ENCODE measurements at places on chromosomes 7 and 10.

- no peak for DNase-seq
Measured at GRCh38 chr10:88066319-88066718, 202.9 kb downstream of the PTEN start.

DNA sequence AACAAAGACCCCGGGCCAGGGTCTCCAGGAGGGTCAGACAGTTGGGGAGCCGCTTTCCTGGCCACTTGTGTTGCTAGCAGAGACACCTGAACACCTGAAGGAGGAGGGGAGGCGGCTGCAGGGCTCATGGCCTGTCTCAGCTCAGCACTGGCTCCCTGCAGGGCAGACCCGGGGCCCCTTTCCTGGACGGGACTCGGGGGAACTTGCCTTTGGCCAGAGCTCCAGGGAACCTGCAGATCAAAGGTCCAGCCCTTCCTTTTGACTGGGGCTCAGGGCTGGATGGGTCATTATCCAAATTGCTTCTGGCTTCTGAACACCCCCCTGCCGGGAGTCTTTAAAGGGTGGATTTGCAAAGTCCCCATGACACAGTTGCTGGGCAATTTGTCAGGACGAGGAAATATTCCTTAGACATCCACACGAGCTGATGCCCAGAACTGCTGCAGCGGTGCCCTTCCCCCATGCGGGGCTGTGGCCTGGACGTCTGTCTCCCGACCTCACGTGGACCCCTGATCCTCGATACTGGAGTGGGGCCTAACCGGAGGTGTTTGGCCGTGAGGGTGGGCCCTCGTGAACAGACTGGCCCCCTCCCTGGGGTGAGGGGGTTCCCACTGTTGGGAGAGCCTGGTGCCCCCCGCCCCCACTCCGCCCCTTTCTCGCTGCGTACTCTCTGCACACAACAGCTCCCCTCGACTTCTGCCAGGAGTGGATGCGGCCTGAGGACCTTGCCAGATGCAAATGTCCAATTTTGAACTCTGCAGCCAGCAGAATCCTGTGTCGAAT lies 194.3 kb downstream of the ELFN1 start:
- DNase-seq, result no peak

- DNase-seq, result no peak
Measured at GRCh38 chr10:36038316-36038955, 396.3 kb upstream of the FZD8 start.

- no peak for DNase-seq
Measured at GRCh38 chr10:113100281-113100680, 150.2 kb downstream of the TCF7L2 start.

DNA sequence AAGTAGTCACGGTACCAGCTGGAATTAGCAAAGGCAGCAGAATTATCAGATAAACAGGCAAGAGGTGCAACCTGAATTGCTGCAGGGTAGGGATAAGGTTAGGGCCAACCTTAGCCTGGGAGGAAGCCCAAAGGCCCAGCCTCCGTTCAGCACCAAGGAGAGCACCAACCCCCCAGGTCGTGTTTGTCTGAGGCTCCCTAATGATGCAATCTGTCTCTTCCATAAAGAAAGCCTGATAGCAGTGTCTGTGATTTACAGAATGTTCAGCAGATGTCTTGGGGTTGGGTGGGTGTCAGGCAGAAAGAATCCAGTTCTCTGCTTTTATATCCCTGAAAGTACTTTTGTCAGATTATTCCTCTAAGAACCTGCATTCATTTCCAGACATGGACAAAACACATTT lies 328.4 kb upstream of the AOAH start:
- peak; percentile 25 for DNase-seq

DNA sequence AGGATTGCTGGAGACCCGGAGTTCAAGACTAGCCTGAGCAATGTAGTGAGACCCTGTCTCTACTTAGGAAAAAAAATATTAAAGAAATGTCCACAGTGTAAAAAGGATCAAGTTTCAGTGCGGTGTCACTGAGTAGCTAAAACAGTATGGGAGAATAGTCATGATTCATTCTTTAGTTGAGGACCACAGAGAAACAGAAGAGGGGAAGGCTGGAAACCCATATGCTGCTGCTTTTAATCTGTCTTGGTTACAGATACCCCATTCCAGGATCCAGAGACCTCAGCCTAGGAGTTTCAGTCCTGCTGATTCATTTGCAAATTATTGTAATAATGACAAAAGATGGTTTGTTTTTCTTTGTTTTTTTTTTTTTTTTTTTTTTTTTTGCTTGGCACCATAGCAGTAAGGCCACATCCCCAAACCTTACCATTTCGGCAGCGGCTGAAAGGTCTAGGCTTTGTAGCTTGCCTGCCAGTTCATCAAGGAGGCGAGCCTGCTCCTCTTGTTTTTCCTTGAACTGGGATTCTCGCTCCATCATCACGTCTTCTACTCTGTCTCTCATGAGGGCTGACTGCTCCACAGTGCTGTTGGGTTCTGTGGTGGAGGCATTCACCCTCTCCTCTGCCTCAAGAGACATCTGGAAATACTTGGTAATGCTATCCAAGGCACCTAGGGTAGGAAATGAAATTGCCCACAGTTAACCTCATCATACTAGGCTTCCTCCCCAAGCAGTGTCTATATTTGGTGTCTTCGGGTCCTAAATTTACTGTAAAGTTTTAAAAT lies 44.2 kb downstream of the DLD start:
- no peak for DNase-seq

- DNase-seq, result no peak
Measured at GRCh38 chr7:150983893-150984368, 5.8 kb upstream of the KCNH2 start.

GRCh38 chr7:34850681-34851080 lies 186.6 kb downstream of the DPY19L1 start:
- DNase-seq, result no peak

DNA sequence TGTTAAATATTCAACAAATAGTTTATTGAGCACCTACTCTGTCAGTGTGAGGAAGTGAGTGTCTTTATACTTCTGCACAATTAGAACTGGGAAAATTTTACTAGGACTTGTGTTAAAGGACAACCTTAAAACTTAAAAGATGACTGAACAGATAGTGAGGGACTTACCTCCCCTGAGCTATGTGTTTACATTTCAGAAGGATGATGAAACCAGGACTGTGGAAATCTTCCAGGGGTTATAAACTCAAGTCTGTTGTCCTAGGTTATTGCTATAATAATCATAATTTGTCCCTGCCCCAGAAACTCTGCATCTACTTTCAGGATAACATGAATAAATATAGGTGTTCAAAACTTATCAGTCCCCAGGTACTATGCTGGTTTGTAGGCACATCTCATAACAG lies 261.0 kb upstream of the MKLN1 start:
- DNase-seq, result no peak
